ENCODE measurements at places on chromosomes 5 and 9.

GRCh38 chr5:153498516-153498915 is 8.0 kb downstream of the GRIA1 start:
- no peak for DNase-seq

- no peak for DNase-seq
Measured at GRCh38 chr9:109745335-109746283, 34.4 kb upstream of the PALM2AKAP2 start.

DNA sequence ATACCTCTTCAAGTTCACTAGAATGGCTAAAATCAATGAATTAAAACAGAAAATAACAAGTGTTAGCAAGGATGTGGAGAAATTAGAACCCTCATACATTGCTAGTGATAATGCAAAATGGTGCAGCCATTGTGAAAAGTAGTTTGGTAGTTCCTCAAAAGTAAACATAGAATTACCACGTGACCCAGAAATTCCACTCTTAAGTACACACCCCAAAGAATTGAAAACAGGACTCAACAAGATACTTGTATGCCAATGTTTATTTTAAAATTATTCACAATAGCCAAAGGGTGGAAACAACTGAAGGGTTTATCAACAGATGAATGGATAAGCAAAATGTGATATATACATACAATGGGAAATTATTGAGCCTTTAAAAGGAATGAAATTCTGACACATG is 70.3 kb downstream of the BARX1 start:
- DNase-seq = no peak

DNA sequence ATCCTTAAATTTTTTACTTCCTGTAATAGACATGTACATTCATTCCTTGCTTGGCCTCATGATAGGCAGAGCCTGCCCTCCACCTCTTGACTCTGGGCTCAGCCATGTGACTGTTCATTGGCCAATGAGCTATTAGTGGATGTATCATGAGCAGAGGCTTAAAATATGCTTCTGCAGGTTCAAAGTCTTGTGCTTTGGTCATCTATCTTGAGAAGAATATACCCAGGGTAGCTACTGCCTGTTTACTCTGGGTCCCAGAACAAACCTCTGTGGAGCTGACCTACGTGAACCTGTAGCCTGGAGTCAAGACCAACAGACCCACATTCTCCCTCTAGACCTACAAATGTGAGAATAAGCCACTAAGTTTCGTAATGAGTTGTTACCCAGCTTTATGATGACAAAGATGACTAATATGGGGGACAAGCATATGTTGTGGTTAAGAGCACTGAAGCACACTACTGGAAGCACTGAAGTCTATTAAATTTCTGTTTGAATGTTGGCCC is 244.4 kb downstream of the MAST4 start:
- no peak for DNase-seq

- DNase-seq = no peak
Measured at GRCh38 chr9:38274800-38275199, 117.7 kb upstream of the ALDH1B1 start.

- no peak for DNase-seq
Measured at GRCh38 chr9:103789686-103790085, 304.4 kb upstream of the SMC2 start.

DNA sequence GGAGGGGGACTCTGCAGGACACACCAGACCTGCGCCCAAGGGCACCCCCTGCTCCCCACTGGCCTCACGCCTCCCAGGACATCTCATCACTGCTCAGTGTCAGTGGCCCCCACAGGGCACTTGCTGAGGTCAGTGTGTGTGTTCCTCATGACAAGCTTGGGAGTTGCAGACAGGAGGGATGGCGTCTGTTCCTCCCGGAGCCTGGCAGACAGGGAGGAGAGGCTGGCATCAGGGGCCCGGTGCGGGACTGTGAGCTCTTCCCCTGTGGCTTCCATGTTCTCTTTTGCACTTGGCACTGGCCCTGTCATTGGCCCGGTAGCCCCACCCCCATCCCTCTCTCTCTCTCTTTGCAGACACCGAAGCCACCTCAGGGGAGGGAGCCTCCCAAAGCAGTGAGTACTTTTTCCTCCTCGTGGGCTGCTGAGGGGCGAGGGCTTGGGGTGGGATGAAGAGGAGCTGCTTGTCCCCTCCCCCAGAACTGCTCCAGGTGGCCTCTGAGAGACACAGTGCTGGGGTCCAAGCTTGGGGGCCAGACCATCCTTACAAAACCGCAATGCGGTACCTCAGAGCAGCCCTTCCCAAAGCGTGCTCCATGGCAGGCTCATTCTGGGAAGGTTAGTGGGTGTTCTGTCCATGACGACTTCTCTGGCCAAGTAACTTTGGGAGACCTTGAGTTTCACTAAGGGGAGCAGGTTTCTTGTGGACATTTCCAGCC is 75.7 kb downstream of the AMBP start:
- no peak for DNase-seq

GRCh38 chr5:177005619-177006264 is 837 bp downstream of the UIMC1 start:
- peak; percentile 21 for DNase-seq

DNA sequence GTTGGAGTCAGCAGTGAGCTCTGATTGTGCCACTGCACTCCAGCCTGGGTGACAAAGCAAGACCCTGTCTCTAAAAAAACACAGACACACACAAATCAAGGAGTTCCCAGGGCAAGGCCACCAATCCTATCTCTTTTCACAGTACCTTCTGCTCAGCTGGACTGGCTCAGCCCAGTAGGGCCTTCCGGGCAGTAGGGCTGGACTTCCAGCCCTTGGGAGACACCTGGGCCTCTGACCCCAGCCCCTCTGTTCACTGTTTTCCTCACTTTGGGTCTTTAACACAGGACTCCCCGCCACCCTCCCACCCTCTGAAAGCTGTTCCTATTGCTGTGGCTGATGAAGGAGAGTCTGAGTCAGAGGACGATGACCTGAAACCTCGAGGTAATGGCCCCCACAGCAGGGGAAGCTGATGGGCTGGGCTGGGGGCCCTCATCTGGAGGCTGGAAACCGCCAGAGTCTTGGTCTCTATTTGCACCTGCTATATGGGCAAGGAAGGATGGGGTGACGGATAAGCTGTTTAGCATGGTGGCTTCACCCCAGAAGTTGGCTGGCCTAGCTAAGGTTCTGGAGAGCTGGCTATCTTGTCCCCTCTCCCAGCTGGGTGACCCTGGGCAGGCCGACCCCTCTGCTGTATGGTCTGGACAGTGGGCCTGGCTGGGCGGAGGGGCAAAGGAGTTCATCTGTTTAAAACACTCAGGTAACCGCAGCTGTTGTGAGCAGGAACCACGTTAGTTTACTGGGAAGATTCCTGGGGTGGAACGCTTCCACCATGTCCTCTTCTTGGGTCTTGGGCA is 25.6 kb downstream of the USP20 start:
- DNase-seq = no peak

DNA sequence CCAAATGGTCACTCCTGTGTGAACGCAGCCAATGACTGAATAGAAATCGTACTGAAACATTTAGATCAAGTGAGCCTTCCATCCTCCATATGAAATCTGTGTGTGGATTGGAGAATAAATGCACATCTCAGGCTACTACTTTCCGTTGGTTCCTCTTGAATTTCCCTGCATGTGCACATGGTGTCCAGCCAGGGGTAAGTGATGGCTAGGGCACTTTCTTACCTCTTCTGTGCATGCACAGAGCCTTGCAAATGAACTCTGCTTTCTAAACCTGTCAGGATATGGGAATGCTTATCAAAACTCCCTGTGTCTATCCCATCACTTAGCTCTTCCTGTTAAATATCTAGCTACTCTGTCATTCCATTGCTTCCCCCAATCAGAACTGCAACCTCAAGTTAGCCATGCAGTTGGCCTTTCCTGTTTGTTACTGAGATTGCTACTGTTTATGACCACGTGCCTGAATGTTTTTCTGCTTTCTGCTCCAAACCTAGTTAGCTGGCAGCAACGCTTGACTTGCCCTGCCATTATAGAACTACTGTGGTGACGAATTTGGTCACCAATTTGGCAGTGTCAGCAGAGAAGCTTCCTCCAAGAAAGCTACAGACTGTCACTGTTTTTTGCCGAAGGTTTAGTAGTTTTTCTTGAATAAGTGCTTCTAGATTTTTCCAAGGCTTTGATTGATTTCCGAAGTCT is 661.6 kb downstream of the LRRC70 start:
- no peak for DNase-seq

DNA sequence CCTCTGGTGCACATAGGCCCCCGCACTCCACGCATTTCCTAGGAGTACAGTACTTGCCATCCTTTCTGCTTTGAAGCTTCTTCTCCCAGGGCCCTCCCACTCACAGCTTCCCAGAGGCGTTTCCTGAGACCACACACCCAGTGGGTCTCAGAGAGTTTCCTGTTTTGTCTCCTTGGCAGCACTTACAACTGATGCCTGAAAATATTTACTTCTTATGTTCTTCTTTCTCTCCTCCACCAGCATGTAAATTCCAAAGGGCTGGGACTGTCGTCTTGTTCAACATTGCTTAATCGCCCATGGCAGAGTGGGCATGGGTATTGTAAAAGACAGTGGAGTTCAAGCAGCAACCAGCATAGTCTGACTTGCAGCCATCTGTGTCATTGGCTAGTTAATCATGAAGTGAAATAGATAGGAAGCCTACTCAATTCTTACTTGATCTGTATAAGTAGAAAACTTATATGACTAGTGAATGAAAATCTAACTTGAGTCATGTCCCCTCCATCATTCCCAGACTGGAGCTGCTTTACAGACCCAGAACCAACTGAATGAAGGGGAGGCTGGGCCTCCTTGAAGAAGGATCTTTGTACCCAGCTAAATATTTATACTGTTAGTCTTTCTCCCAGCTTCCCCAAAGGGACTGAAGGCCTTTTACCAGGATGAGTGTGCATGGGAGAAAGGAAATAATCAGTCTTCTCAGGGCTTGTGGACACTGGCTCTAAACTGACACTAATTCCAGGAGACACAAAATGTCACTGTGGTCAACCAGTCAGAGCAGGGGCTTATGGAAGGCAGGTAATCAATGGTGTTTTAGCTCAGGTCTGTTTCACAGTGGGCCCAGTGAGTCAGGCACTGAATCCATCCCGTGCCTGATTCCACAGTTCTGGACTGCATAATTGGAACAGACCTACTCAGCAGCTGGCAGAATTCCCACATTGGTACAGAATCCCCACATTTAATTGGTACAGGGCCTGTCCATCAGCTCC is 116.4 kb downstream of the SV2C start:
- DNase-seq = no peak

GRCh38 chr9:75885652-75886051 is 4.8 kb upstream of the PCSK5 start:
- no peak for DNase-seq

DNA sequence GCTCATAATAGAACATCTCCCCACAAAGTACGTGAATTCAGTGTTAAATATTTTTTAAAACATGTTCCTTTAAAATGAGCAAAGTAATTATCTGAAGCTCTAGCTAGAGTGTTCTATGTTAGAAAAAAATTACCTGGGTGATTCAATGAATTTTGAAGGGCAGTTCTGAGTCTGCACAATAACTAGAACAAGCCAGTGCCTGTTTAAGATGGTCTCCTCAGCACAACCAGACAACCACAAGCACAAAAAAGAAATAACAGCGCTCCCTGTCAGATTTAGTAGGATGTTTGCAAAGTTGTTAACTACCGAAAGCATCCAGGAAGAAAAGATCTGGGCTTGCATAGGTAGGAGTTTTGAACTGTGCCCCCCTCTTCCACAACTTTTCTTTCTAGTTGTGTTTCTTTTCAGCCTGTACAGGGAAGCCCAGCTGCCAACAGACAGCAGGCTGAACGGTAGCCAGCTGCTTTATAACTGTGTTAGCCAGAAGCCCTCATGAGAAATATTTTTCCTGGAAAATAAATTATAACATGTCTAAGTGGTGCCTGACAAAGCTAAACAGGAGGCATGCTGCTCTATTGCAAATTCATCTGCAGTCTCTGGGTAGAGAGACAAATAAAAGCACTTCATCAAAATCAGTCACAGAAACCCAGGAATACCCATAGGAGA is 1026.9 kb downstream of the MAT2B start:
- DNase-seq = no peak

Data from NCI-H1694 treated with DMSO at 0.1 percent for 48 hours (cell line).